SJSA1 (cell line): ENCODE measurements at places on chromosomes 16 and 17.

GRCh38 chr16:30750876-30751465 lies 2.7 kb downstream of the PHKG2 start:
- no peak for DNase-seq

- DNase-seq, result no peak
Measured at GRCh38 chr17:29590411-29591145, 1.1 kb upstream of the GIT1 start.

DNA sequence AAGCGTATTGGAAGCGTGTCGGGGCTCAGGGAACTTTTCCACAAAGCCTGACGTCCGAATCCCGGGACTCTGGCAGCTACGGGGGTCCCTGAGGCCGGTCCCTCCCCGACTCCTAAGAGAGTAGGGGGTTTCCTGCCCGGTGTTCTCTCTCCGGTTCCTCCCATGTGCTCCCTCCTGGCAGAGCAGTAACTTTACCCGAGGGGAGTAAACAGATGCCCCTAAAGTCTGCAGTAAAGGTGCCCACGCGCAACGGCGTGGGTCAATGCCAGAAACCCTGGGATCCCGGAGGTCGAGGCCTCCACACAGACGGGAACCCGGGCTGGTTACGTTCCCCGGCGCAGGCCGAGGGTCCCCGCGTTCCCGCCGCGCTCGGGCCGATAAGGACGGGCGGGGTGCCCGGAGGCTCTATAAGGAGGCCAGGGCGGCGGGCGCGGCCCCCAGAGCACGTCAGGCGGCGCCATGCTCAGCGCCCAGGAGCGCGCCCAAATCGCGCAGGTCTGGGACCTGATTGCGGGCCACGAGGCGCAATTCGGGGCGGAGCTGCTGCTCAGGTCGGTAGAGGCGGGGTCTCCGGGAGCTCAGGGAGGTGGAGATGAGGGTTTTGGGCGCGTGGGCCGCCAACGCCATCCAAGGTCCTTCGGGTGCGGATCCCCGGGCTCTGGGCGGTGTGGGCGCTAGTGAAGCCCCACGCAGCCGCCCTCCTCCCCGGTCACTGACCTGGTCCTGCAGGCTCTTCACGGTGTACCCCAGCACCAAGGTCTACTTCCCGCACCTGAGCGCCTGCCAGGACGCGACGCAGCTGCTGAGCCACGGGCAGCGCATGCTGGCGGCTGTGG lies at the start of gene HBM:
TSS of gene HBM (plus strand) at position 440 of the 836 bp plus-strand sequence. CDS start at position 460, 20 bp downstream.
- DNase-seq, result no peak

DNA sequence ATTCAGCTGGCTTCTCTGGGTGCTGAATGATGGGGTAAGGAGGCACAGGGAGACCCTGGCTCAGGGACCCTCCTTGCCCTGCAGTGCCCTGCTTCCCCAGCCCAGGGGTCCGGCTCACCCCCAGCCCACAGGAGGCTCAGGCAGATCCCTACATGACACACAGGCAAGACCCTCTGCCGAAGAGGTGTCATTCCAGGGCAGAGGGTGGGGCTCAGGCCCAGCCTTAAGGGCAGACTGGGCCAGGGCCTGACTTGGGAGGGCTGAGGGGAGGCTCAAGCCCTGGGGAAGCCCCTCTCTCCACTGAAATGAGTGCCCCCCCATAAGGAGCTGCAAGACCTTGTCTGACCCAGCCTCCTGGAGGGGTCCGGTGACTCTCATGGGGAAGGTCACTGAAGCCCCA lies 30.3 kb upstream of the KSR1 start:
- no peak for DNase-seq

DNA sequence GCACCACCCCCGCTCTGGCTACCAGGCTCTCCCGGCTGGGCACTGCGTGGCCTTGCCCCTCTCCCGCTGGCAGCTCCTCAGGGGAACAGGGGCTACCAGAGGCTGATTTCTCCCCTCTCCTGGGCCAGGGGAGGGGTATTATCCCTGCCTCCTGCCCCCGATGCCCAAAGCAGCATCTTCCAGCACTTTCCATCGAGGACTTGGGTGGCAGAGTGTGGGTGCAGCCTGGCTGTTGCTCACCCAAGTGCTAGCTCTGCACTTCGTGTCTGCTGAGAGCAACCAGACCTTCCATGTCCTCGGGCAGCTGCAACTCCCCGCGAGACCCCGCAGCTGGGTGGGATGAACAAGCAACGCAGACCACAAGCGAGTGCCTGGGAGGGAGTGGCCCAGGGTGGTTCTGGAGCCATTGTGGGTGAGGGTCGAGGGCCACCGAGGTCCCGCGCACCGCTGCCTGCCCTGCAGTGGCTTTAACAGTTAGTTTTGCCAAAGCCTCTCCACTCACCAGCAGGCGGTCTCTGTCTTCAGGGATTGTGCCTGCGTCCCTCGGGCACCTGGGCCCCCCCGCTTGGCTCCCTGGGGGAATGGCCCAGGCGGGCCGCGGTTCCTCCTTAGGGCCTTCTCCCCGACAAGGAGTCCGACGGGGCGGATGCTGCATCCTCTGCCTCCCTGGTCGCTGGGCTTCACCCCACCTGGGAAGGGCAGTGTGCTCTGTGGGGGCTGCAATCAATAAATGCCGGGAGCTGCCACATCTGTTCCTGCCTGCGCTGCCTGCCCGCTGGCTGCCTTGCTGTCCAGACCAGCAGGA lies 8.4 kb downstream of the SLC25A10 start:
- DNase-seq, result no peak
